ENCODE measurements at places on chromosomes 3 and 15.

DNA sequence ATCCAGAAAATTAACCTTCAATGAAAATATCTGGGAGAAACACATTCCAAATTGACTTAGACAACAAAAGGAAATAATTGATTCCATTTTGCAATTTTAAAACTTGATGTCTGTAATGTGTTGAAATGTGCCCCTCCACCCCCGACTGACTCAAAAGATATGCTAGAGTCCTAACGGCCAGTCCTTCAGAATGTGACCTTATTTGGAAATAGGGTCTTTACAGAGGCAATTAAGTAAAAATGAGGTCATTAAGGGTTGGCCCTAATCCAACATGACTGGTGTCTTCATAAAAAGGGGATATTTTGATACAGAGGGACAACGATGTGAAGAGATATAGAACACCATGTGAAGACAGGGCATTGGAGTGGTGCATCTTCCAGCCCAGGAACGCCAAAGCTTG lies 153.9 kb downstream of the PDZRN3 start:
- DNase-seq = no peak

GRCh38 chr3:58837856-58838255 lies 171.3 kb upstream of the FAM3D start:
- DNase-seq = no peak

DNA sequence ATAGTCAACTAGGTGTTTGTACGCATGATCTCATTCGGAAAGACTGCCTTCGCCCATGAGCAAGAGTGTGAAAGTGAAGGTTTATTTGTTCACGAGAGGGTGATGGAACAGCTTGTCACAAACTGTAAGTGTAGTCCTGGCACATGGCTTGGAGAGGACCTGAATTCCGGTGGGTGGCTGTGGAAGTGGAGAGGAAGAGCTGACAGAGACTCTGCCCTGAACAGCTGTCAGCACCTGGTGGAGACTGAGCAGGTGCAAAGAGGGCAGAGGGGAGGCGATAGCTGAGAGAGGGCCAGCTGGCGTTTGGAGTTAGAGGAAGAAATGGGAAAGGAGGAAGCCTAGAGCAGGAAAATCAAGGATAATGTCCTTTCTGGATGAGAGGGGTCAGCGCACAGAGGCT lies 155.7 kb downstream of the EEFSEC start:
- no peak for DNase-seq

DNA sequence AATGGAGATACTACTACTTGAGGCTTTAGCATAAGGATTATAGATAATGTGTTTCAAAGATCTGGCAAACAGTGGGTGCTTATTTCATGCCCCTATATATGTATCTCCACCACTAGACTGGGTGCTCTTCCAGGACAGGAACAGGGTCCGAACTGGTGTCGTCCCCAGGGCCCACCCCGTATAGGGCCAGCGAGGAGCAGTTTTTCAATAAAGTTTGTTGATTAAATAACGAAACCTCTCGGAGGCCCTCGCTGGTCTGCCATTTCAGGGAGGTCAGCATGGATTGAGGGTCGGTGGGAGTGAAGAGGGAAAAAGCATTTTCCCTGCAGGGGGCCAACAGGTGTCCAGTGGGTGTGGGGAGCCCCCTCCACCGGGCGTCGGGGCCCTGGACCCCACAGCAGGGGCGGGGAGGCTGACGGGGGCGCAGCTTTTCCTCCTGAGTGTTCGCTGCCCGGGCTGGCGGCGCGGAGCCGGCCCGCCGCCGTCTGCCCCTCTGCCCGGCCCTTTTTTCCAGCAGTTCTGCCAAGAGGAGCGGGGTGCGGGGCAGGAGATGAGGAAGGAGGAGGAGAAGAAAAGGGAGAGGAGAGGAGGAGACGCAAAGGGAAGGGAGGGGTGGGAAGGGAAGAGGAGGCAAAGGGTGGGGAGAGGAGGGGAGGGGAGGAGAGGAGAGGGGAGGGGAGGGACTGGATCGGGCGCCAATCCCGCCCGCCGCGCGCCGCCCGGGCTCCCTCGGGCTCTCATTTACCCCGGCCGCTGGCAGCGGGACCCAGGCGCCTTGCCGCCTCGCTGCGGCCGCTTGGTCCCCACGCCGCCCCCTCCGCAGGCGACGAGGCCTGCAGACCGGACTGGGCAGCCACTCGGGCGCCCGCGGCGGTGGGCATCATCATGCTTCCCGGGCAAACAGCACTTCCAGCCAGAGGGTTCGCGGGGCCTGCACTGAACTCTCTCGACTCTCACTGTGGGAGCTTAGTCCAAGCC lies 66.3 kb downstream of the ISG20 start:
- DNase-seq = no peak

- DNase-seq = no peak
Measured at GRCh38 chr15:67646847-67647246, 104.3 kb downstream of the MAP2K5 start.

- no peak for DNase-seq
Measured at GRCh38 chr3:123609063-123609462, 24.2 kb upstream of the HACD2 start.

Data from GM12891 (cell line).